Thoracic aorta (tissue), 2 donors: ENCODE measurements at places on chromosomes 7 and 10. TPM values are rescaled to one million over a fixed set of nuclear protein-coding genes. Genes with fewer than 3 reads are reported as not detected.

GRCh38 chr10:114370966-114371365 is 33.3 kb downstream of the AFAP1L2 start:
- DNase-seq: no peak
- no peak overlapping the region for H3K27ac ChIP-seq
- H3K4me3 ChIP-seq: no peak overlapping the region
- no peaks in the 10 kb centered on the region for H3K27me3 ChIP-seq
- H3K36me3 ChIP-seq: no peaks in the 10 kb centered on the region

- DNase-seq: no peak
- no peaks in the 10 kb centered on the region for H3K36me3 ChIP-seq
- H3K27ac ChIP-seq: no peak overlapping the region
- no peak overlapping the region for H3K4me3 ChIP-seq
- no peaks in the 10 kb centered on the region for H3K27me3 ChIP-seq
- no peaks in the 10 kb centered on the region for H3K4me1 ChIP-seq
Measured at GRCh38 chr7:14229047-14229446, 239.6 kb upstream of the ETV1 start.

DNA sequence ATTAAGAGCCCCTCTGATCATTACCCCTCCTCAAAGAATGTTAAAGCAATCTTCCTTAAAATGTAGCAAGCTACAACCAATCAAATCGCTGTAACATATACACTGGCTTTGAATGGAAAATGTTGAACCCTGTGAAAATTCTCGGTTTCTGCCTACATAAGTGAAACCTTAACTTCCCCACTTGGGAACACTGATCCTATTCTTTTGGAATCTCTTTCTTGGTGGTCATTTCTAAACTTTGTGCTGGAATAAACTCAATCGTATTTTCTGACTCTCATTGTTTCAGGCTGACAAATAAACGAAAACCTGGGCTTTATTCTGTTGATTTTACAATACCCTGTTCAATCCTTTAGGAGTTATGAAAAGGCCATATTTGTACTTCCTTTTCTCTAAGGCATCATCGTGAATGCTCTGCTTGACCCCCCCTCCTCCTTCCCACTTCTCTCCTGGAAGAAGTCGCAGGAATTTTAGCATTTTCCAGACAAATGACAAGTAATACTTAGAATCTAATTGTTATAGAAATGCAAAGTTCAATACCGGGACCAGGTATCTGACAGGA is 155.1 kb upstream of the FAM13C start:
- no peaks in the 10 kb centered on the region for H3K4me1 ChIP-seq
- DNase-seq: no peak
- no peak overlapping the region for H3K4me3 ChIP-seq
- no peaks in the 10 kb centered on the region for H3K36me3 ChIP-seq
- no peak overlapping the region for H3K27ac ChIP-seq
- H3K27me3 ChIP-seq: no peaks in the 10 kb centered on the region

DNA sequence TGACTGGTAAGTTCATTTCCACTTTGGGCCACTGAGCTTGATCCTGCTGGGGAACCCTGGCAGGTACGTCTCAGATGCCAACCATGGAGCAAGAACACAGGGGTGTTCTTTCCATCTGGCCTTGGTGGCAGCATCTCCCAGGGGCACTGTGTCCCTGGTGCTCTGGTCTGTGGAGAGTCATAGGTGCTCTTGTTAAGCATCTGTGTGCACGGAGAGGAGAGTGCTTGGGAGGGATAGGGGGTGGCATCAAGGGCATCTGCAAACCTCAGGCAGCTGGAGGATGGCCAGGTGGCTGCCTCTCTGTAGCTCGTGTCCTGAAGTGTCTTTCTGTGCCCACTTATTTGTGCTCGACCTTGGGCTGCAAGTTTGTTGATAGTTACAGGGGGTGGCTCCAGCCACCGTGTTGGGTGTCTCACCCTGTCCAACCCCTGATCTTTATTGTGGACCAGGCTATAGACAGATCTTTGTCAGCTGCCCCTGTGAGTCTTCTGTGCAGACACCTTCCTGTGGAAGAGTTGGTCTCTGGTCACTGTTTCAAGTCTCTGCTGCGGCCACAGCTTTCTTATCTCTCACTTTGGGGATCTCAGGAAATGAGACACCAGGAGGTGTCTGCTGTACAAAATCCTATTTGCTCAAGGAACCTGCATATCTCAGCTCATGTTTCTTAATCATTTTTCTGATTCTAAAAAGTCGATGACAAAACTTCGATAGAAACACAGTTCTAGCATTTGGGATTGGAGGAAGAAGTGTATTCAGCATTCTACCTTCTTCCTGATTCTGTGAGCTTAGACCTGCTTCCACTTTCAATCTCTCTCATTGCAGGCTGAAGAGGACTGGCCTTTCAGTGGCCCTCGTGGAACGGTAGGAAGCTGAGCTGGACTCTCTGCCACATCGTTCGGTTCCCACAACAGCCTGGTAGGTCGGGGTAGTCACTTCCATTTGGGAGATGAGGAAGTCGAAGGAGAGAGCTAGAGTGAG is 17.2 kb upstream of the GIMAP8 start:
- no peak overlapping the region for H3K27ac ChIP-seq
- no peak for DNase-seq
- no peak overlapping the region for H3K4me3 ChIP-seq
- no peaks in the 10 kb centered on the region for H3K27me3 ChIP-seq
- H3K4me1 ChIP-seq: no peaks in the 10 kb centered on the region

The EPHA1 gene
- 0.49 TPM for total RNA-seq

DNA sequence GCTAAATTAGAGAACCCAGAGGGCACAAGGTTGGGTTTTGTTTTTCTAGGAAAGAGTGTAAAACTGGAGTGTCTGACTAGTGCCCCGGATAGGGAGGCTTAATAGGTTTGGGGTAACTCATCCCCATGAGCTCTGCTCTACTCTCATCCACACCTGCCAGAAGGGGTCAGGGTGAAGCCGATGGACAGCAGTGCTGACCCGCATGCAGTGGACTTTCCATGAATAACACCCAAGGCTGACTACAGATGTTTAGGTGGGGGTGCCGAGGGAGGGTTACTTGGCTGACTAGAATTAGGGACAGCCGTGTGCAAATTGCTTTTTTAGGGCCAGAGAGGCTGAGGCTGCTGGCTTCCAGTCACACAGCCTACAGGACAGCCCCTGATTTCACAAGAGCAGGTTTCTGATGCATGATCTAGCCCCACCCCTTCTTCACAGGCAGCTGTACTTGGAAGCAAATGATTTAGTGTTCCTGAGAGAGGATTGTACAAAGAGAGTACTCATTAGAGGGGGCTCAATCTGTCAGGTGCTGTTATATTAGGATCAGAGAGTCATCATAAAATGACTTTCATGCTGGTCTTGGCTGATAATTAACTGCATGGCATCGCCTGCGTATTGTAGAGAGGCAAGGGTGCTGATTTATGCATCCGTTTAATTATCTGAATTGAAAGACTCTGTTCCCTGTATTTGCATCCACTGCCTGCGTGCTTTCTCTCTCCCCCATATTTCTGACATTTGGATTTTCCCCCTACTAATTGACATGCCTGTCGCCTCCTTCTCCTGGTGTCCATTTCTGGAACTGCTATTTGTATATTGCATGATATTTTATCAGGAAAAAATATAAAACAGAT is 9.5 kb downstream of the INHBA start:
- no peak for DNase-seq
- H3K4me3 ChIP-seq: peak overlapping the region; percentile 46
- H3K36me3 ChIP-seq: peaks cover 7% of the 10 kb centered on the region
- H3K27me3 ChIP-seq: no peaks in the 10 kb centered on the region
